ENCODE measurements at places on chromosomes 12 and 14.

DNA sequence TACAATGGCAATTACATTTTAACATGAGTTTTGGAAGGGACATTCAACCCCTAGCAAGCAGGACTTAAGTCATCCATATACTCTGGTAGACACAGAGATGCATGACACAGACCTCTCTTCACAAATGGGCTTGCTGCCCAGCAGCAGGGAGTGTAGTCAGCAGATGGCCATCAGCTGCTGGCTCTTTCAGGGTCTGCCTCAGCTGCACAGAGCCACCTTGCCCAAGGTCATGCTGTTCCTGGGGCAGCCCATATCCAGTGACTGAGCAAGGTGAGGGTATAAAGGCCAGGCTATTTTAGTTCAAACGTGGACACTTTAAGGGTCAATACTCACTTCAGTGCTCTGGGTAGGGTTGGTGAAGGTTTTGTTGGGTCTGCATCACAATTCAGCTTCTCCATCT lies 58.3 kb upstream of the JDP2 start:
- no peak for DNase-seq

- no peak for DNase-seq
These were observed 7.0 kb downstream of the CCDC63 start for GRCh38 chr12:110853836-110854235.

DNA sequence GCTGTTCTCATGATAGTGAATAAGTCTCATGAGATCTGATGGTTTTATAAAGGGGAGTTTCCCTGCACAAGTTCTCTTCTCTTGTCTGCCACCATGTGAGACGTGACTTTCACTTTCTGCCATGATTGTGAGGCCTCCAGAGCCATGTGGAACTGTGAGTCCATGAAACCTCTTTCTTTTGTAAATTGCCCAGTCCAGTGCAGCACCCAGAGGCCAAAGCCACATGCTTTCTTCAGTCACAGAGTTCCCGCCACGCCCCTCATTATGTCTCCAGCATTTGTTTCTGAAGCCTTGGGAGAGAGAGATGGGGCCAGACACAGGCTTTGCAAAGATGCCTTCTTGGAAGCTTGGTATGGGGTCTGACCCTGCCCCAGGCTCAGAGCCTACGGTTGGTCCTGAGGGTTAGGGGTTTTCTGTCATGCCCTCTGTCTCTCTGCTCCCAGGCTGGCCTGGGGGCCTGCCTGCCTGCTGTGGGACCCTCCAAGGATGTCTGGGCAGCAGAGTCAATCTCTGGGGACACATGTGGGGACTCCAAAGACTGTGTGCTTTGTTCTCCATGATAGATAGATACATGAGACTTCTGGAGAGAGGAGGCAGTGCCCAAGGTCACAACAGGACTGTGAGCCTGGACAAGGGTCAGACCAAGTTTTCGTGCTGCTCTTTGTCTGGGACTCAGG lies 114.1 kb upstream of the PRMT8 start:
- no peak for DNase-seq

DNA sequence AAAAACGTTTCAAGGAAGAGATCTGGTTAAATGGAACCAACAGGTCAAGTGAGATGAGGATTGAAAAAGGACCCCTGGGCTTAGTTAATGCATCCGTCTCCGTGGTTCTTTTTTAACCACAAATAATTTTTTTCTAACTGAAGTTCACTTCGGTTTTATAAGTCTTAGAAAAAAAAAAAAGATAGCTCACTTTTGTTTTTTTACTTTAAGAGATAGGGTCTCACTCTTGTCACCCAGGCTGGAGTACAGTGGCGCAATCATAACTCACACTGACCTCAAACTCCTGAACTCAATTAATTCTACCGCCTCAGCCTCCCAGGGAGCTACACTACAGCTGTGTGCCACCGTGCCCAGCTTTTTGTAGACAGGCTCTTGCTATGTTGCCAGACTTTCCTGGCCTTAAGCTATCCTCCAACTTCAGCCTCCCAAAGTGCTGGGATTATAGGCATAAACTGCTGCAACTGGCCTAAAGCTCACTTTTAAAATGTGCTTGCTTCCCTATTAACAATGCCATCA lies 11.8 kb downstream of the HNRNPC start:
- DNase-seq = no peak

DNA sequence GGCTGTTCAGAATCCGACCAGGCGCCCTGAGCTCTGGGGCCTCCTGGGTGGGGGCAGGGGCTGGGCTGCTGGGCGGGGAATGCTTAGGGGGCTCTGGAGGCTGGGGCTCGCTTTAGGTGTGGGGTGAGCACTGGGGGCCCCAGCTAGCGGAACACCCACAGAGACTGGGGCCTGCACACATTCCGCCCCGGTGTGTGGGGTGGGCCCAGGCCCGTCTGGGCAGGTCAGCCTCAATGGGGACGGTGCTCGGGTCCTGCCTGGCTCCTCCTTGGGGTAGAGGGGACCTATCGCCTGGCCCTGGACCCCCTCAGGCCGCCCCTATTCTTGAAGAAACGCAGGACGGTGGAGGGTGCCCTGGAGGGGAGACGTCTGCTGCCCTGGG lies 364.8 kb downstream of the TMEM121 start:
- DNase-seq = no peak

GRCh38 chr12:6374028-6374785 lies 1.2 kb downstream of the SCNN1A start:
- DNase-seq = no peak

DNA sequence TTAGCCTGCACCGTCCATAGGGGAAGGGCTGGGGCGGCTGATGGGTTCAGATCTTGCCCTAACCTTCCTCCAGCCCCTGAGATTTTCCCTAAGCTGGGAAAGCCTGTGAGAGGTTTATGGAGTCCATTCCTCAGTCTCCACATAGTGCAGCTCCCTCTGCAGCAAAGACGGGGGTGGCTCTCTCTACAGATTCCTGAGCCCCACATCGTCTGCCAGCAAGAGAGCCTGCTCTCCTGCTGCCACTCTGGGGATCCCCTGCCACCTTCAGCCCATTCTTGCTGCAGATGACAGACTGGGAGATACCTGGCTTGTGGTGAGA lies 3.1 kb downstream of the SMIM41 start:
- DNase-seq = no peak

GRCh38 chr12:79367032-79367589 lies 323.7 kb downstream of the PAWR start:
- no peak for DNase-seq

DNA sequence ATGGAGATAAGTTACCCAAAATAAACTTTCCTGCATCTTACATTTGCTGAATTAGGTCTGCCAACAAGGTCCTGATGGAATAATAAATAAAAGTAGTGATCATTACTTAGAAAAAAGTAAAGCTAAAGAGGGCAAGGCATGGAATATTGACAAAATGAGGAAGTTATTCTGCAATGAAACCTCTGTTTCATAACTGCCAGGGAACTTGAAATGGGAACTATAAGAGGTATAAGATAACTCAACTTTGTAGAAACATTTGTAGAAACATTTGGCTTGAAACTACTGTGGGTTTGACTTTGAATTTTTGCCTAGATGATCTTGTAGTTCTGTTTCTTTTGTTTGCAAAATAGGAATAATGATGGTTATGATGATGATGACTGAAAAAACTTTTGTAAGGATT lies 18.7 kb upstream of the YBX3 start:
- DNase-seq = no peak

DNA sequence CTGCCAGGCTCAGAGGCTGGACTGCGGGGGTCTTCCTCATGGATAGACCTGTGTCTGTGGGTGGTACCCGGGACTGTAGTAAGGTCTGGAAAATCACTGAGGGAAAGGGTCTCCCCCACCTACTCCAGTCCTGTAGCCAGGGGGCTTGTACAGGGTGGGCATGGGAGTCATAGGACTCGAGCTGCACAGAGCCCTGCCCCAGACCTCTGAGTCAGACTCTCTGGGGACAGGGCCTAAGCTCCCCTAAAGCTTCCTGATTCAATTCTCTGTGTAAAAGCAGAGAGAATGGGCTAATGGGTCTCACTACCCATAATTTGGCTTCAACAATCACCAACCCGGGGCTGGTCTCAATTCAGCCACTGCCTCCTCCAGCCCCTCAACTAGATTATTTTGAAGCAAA lies 27.0 kb downstream of the LRTM2 start:
- no peak for DNase-seq

- DNase-seq = no peak
These were observed 28.4 kb upstream of the BDKRB2 start for GRCh38 chr14:96176275-96176674.

GRCh38 chr14:66652525-66653106 lies 144.7 kb downstream of the GPHN start:
- no peak for DNase-seq

DNA sequence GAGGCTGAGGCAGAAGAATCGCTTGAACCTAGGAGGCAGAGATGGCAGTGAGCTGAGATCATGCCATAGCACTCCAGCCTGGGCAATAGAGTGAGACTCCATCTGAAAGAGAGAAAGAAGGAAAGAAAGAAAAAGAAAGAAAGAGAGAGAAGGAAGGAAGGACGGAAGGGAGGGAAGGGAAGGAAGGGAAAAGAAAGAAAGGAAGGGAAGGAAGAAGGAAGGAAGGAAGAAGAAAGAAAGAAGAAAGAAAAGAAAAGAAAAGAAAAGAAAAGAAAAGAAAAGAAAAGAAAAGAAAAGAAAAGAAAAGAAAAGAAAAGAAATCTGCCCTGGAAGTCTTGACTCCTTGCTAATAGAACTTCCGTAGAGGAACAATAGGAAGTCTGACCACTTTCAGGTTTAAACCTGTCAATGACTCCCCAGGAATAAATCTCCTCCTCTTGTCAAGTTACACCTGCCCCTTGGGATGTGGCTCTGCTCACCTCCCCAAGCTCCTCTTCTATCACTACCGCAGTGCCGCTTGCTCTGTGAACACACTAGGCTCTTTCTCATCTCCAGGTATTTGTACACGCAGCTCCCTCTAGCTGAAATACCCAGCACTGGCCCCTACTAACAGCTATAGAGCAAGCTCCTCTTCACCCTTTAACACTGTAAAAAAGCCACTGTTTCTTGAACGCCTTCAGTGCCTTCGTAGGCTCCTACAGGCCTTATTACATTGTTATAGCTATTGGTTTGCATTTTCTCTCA lies 773.1 kb upstream of the TBX3 start:
- no peak for DNase-seq

GRCh38 chr14:82889701-82890100 lies 1356.0 kb upstream of the SEL1L start:
- no peak for DNase-seq

GRCh38 chr12:67690656-67691055 lies 42.1 kb downstream of the DYRK2 start:
- DNase-seq = no peak

DNA sequence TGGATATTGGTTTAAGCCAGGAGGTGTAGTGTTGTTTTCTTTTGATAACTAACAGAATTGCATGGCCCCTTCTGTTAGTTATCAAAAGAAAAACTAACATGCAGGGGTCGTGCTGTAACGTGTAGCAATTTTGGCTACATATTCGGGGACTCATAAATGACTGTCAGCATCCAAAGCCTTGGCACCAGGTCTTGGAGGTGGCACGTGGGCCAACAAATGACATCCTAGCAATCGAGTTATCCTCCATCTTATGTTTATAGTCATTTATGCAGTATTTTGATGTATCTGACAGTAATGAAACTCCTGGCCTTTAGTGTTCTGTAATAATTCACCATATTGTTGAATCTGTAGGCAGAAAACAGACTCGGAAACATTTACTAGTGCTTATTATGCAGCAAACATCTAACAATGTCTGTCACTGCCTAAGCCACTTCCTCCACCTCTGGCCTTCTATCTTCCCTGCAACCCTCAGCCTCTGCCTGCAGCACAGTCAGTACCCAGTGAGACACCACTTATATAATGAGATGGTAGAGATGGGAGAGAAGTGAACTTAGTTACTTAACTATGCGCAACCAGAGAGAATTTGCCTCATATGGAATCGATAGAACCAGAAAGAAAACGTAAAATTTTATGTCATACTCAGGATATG lies 184.6 kb downstream of the AEBP2 start:
- DNase-seq = no peak

DNA sequence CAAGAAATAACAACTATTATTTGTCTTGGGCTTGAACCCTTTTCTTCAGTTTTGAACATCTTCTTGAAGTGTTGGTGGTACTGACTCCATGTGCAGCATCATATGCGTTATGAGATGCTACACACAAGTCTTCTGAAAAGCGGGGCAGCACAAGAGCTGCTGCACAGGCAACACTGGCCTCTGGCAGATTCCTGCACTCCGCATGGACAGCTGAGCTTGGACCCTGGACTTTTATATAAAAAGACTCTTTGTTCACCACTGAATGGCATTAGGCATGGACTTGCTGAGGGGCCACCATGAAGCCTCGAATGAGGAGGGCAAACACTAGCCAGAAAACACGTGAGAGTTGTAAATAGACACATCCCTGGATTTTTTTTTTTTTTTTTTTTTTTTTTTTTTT lies 210.8 kb upstream of the NPAS3 start:
- DNase-seq = no peak

DNA sequence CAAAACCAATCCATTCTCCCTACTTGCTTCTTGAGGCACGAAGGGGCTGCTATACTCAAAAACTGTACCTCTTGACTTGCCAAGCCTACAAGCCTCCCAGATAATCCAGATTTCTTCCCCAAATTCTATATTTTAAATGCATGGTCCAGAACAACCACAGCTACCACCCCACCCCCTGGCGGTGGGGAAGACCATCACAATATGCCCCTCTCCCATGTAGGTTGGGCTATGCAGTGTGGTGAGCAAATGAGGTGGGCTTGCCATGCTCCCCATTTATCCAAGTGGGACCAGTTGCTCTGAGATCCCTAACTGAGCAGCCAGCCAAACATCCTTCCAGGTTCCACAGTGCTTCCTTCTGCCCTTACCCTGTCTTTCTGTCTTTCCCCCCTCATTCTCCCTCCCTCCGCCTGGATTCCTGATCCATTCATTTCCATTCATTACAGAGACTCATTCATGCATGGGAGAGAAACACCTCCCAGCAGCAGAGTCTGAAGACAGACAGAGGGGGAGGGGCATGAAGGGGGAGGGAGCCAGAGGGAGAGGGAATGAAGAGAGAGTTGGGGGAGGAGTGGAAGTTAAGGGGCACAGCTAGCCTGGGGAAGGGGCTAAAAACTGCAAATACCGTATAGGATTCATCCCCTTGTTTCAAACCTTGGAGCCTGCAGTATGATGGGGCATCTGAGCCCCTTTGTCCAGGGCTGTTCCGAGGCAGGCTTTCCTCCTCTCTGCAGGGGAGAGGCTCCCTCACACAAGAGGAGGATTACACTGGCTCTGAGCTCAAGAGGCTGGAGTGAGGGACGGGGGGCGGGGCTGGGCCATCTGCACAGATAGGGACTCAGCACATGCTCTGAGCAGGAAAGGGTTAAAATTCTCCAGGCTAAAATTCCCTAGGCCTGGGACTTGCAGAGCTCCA lies 4.4 kb downstream of the ZNF219 start:
- no peak for DNase-seq

- no peak for DNase-seq
These were observed 4.0 kb downstream of the MYL2 start for GRCh38 chr12:110916295-110916875.

DNA sequence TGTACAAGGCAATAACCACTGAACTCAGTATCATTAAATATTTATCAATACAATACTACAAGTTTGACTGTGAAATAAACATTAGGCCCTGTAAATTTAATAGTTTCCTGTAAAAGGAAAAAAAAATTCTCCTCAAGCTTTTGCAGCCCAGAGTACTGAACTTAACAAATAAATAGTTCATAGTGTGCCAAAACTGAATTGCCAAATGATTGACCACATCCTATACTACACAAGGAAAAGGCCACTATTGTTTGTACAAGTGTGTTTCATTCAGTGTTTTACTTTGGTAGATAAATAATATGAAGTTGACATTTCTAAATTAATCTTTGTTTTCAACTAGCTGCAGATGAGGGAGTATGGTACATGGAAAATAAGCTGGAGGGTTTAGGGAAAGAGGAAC lies 379.6 kb downstream of the FLRT2 start:
- no peak for DNase-seq

- DNase-seq = peak; percentile 6
These were observed 10.6 kb upstream of the MAP4K5 start for GRCh38 chr14:50542941-50543418.

- DNase-seq = no peak
These were observed 217.3 kb downstream of the C12orf75 start for GRCh38 chr12:105547786-105548185.
